ENCODE measurements at places on chromosomes 6 and 20.

GRCh38 chr6:89087881-89088280 is 7.3 kb downstream of the PNRC1 start:
- H3K4me1 ChIP-seq, result no peaks in the 10 kb centered on the region
- no peak overlapping the region for H3K4me3 ChIP-seq
- no peaks in the 10 kb centered on the region for H3K27me3 ChIP-seq
- DNase-seq, result no peak

DNA sequence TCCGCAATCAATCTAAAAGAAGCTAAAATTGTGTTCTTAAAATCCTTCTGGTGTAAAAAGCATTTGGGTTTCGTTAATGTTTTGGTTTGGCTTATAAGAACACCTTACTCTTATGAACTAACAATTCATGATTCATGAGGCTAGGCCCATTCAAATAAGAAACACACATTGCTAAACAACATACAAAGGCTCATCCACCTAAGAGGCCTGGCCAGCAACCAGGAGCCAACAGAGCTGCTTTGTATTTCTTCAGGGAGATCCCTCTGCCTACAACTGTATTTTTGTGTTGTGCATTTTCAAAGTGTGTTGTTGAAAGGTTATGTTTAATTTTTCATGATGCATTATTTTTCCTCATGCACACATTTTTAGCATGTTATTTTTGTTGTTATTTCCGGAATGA is 98.6 kb downstream of the PTPRK start:
- H3K4me1 ChIP-seq, result no peaks in the 10 kb centered on the region
- H3K36me3 ChIP-seq, result no peaks in the 10 kb centered on the region
- H3K4me3 ChIP-seq, result no peak overlapping the region
- DNase-seq, result no peak

DNA sequence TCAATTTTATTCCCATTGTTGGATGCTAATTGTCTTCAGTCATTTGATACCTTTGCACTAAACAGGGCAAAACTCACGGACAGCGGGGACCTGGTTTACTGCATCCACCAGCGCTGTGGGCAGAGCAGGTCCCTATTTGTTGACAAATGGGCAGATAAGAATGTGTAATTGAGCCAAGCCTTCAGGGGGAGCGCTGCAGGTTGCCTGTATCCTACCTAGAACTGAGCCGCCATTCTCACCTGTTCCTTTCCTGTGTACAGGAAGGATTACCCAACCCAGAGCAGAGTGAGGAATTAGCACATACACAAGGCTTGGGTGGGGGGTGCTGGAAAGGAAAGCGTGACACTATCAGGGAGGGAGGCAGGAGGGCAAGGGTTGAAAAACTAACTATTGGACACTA is 89.1 kb upstream of the FOXA2 start:
- H3K36me3 ChIP-seq, result no peaks in the 10 kb centered on the region
- H3K4me1 ChIP-seq, result no peaks in the 10 kb centered on the region
- DNase-seq, result no peak
- no peak overlapping the region for H3K4me3 ChIP-seq

- no peak overlapping the region for H3K27ac ChIP-seq
- H3K4me3 ChIP-seq, result no peak overlapping the region
- no peaks in the 10 kb centered on the region for H3K4me1 ChIP-seq
- DNase-seq, result no peak
Measured at GRCh38 chr6:35061651-35062410, 79.3 kb downstream of the TCP11 start.

GRCh38 chr6:128259730-128260685 is 260.4 kb downstream of the PTPRK start:
- H3K4me1 ChIP-seq, result no peaks in the 10 kb centered on the region
- DNase-seq, result no peak
- H3K36me3 ChIP-seq, result no peaks in the 10 kb centered on the region
- no peaks in the 10 kb centered on the region for H3K27me3 ChIP-seq
- H3K27ac ChIP-seq, result no peak overlapping the region
- no peak overlapping the region for H3K4me3 ChIP-seq
